Iris pigment epithelial cell (primary cell): ENCODE measurements at places on chromosomes 1 and 21.

DNA sequence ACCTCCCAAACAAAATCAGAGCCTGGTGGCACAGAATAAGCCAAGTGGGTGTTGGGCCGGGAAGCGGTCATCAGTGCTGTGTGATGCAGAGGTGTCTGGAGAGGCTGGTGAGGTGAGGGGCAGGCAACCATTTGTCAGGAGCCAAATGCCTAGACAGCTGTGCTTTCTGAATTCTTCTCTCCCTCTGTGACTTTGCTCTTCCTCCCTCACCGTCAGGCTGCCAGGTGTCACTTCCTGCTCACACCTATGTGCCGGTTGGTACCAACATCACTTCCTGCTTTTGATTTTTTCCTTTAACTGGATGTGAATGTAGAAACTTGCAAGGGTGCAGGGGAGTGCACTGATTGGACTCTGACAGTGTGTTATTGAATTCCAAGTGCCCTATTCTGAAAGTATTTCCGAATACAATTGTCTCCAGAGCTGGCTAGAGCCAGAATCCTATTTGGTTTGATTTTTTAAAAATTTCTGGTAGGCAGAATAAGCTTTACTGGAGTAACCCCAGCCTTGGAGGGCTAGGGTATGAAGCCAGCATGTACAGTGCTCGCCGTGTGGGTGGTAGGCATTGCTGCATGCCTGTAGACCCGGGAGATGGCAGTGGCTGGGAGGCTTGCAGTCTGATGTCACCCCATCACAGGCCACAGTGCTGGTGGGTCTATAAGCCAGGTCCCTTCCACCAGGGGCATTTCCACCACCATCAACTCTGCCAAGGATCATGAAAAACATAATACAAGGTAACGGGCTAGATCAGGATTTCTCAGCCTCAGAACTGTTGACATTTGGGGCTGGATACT is 210.9 kb downstream of the KAZN start:
- DNase-seq = no peak

- DNase-seq = no peak
Observed at GRCh38 chr1:228160201-228160761, 5.3 kb upstream of the IBA57 start.

DNA sequence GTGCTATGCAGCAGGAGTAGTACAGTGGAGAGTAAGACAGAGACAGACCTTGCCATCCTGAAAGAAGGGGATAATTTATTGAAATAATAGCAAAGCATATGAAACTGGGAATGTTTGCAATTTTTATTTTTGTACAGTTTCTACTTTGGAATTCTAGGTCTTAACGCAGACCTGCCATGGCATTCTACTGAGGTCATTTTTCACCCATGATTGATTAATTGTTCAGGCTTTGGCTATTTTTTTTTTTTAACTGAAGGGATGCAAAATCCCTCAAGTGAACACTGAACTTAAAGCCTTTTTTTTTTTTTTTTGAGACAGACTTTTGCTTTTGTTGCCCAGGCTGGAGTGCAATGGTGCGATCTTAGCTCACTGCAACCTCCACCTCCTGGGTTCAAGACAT is 27.1 kb downstream of the MTF2 start:
- DNase-seq = no peak

GRCh38 chr1:179881642-179882252 is 338 bp upstream of the TOR1AIP1 start:
- peak; percentile 94 for DNase-seq
